ENCODE measurements at places on chromosomes 1 and 21.

DNA sequence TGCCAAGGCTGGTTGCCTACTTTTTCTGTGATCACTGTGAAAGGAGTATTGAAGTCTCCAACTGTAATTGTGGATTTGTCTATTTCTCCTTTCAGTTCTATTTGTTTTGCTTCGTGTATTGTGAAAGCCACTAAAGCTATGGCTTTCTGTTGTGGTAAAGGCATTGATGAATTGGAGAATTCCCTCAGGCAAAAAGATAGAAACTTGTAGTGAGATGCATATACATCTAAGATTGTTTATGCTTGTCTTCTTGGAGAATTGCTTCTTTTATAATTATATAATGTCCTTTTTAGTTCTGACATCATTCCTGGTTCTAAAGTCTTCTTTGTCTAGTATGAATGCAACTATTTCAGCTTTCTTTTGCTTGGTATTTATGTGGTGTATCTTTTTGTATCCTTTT is 36.8 kb downstream of the SWT1 start:
- DNase-seq: no peak

- DNase-seq: no peak
These were observed 11.5 kb downstream of the NECAP2 start for GRCh38 chr1:16451841-16452528.

DNA sequence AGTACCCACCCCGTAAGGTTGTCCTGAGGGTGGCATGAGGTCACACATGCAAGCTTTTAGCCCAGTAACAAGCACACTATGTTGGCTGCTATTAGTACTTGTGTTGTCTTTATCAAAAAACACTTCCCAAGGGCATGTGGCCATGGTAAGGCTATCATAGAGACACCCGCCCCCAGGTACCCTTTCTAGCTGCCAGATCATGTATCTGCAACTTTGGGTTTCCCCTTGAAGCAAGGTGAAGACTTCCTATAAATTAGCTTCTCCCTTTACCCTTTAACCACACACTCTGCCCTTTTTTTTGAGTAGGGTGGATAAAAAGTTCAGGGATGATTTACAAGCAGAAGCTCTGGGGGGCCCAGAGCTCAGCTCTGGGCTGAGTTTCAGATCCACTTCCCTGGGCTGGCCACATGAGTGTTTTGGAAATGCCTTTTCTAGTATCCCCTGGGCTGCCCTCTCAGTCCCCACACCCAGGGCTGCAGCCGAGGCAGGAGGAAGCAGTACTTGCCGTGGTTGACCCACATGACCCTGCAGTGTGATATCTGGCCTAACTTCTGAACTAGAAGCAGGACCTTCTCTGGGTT is 2.0 kb downstream of the ZDHHC18 start:
- DNase-seq: no peak

- DNase-seq: no peak
These were observed 206.1 kb downstream of the TM2D1 start for GRCh38 chr1:61518670-61519400.

- no peak for DNase-seq
These were observed 61.9 kb downstream of the XPR1 start for GRCh38 chr1:180693564-180694244.

GRCh38 chr1:85078903-85079302 is 30.6 kb upstream of the MCOLN3 start:
- no peak for DNase-seq

DNA sequence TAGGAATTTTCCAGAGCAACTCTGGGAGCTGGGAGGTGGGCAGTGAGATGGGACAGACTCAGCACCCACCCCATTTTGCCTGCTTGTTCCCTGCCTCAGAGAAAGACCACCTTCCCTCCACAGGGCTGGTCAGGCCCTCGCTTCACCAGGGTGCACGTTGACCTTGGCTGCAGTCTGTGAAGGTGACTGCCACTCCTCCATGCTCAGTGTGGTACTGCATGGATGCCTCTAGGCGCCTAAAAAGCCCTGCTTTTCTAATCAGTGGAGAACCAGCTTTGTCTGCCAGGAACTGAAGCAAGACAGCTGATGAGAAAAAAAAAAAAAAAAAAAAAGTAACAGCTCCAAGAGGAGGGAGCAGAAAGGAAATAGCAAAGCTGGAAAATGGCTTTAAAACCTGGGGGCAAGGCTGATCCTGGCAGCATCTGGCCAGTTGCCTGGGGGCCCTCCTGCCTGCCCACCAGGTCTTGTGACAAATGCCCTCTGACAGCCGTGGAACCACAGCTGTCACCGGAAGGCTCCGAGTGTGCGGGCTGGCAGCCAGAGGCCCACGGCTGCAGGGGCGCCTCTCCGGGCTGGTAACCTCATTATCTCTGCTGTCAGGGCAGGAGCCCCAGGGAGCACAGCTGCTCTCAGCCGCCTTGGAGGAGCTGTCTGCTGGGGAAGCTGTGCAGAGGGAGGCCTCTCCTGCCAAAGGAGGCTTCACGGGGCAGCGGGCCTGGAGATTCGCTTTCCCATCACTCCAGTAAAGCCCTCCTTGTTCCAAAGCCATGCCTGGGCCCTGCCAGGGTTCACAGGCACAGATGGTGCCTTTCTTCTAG is 13.7 kb downstream of the KIAA1614 start:
- no peak for DNase-seq

- no peak for DNase-seq
These were observed 325.1 kb upstream of the GREM2 start for GRCh38 chr1:240936911-240937668.

DNA sequence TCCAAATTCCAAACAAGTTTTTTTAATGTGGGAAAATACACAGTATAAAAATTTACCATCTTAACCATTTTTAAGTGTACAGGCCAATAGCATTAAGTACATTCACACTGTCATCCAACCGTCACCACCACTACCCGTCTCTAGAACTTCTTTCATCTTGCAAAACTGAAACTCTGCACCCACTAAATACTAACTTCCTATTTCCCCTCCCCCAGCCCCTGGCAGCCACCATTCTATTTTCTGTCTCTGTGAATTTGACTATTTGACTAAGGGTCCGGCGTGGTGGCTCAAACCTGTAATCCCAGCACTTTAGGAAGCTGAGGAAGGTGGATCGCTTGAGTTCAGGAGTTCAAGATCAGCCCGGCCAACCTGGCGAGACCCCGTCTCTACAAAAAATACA is 36.1 kb downstream of the CLSTN1 start:
- peak; percentile 55 for DNase-seq
